CD4-positive, alpha-beta T cell treated with Interleukin-10 for 1 hour (primary cell): ENCODE measurements at places on chromosomes 11 and 22.

- DNase-seq = peak; percentile 62
Measured at GRCh38 chr11:63906585-63906984, 10.4 kb downstream of the RCOR2 start.

GRCh38 chr11:119324189-119324588 is 7.3 kb upstream of the MCAM start:
- no peak for DNase-seq

GRCh38 chr11:27839226-27839913 is 139.1 kb upstream of the BDNF start:
- no peak for DNase-seq

DNA sequence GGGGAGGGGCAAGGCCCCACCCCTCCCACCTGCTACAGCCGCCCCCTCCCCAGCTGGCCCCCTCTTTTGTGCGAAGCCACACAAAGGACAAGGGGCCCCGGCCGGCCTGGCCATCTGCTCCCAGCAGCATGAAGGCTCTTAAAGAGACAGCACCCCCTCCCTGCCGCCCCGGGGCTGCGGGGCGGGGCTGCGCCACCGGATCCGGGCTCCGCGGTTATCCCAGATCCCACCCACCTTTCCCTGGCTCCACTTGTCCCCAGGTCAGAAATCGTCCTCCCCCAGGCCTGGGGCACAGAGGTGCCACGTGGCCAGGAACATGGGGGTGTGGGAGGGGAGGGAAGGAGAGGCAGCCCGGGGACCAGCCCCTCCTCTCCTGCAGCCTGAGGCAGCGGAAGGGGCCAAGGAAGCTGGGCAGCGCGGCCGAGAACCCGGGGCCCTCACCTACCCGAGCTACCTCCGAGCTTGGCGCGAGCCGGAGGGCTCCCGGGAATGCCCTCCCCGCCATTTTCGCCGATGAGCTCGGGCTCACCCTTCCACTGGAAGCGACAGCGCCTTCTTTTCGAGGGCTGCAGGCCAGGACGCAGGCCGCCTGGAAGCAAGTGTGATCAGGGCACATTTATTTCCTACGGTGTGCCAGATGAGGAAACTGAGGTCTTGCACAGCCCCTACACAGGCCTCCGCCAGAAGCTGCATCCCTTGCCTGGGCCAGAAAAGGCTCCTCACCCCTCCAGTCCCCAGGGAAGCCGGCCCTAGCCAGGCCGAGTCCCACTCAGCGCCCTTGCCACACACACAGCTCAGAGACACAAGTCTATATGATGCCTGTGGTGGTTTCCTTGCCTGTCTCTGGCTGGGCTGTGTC is 2.5 kb upstream of the RCOR2 start:
- no peak for DNase-seq

DNA sequence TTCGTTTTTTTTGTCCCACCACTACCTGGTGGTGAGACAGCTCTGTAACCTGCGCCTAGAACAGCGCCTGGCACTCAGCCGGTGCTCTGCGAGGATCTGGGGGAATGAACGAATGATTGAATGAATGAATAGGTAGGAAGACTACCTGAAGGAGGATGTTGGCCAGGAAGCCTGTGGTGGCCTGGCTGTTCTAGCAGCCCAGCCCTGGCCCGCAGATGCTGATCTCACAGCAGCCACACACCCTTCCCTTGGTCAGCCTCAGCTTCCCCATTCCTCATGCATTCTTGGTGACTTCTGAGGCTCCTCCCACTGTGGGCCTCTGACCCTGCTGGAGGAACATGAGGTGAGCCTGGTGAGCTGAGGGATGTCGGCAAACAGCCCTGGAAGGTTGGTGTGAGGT is 3.7 kb downstream of the TRPM5 start:
- no peak for DNase-seq

- DNase-seq = no peak
Measured at GRCh38 chr11:59010708-59011107, 71.4 kb downstream of the GLYATL1 start.

GRCh38 chr11:81331611-81332235 is 1401.9 kb downstream of the FAM181B start:
- DNase-seq = no peak

DNA sequence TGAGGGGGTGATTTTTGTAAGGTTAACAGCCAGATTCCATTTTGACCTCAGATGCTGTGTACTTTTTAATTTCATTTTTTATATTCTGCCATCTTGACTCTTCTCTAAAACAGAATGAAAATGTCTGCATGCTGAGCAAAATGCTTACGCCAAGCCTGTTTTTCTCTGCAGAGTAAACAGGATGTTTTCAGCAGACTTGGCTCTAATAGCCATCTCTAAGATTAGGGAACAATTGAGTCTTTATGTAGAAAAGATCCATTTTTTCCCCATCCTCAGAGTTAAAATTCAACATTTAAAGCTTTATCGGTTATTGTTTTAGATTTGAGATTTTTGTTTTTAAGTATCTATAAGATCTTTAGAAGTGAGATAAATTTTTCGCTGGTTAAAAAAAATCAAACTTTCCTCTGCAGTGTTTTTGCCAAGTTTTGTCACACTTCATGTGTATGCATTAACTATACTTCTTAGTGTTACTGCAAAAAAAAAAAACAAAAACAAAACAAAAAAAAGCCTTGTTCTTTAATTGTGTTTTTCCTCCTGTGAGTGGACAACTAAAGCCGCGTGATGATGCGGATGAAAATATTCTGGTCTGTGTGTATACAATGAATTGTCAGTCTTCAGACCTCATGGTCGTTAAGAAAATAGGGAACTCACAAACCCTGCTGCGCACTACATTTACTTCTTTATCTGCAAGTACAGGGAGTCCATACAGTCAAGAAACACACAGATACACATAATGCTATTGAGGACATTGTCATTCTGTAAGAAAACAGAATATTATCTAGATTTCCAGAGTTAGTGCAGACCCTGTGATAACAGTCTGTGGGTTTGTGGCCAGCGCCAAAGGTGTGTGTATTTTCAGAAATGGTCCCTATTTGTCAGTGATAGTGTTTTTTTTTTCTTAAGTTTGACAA is 17.5 kb upstream of the ADSL start:
- no peak for DNase-seq

DNA sequence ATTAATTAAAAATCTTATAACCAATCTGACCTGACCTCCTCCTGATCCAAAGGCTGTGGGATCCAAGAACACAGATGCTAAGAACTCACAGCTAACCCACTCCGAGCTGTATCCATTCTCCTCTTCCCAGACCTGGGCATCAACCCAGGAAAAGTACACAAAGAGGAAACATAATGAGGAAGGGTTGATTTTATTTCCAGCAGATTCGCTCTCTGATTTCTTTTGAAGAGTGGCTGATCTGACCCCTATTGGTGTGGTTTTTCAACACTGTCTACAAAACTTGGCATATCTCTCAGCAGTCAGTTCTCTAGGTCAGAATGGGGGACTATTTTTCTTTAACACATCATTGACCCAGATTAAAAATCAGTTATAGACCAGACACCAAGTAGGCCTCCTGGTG is 201.9 kb upstream of the UBASH3B start:
- DNase-seq = no peak

GRCh38 chr11:91978747-91979146 is 245.9 kb upstream of the FAT3 start:
- DNase-seq = no peak

DNA sequence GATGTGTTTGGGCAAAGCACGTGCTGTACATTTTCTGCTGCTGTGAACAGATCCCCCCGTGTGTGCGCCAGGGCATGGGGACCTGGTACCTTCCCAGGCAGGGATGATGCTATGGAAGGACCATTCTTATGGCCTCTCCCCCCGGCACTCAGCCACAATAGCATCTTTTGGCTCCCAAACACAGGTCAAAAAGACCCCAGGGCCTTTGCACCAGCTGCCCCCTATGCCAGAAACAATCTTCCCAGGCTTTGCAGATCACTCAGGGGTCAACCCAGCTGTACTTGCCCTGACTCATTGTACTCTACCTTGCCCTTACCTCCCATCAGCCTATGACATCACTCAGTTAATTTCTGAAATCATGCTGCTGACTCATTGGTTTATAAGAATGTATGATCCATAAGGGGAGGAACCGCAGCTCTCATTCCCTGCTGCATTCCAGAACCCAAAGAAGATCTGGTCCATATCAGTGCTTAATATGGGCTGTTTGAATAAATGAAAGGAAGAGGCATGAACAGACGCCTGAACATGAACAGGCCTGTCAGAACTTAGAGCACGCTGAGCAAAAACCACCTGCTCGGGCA is 100.7 kb downstream of the CELSR1 start:
- DNase-seq = no peak

GRCh38 chr11:122210367-122210997 is 94.5 kb upstream of the BLID start:
- no peak for DNase-seq

DNA sequence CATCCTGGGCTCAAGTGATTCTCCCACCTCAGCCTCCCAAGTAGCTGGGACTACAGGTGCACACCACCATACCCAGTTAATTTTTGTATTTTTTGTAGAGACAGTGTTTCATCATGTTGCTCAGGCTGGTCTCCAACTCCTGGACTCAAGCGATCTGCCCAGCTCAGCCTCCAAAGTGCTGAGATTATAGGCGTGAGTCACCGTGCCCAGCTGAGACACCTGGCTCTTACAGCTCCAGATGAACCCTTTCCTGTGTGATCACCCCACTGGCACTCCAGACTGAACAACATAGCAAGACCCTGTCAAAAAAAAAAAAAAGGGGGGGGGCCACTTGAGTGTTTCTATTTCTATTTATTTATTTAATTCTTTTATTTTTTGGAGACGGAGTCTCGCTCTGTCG is 1.0 kb upstream of the ADSL start:
- DNase-seq = peak; percentile 44

- DNase-seq = no peak
Measured at GRCh38 chr11:1762537-1763302, 1.0 kb downstream of the CTSD start.

DNA sequence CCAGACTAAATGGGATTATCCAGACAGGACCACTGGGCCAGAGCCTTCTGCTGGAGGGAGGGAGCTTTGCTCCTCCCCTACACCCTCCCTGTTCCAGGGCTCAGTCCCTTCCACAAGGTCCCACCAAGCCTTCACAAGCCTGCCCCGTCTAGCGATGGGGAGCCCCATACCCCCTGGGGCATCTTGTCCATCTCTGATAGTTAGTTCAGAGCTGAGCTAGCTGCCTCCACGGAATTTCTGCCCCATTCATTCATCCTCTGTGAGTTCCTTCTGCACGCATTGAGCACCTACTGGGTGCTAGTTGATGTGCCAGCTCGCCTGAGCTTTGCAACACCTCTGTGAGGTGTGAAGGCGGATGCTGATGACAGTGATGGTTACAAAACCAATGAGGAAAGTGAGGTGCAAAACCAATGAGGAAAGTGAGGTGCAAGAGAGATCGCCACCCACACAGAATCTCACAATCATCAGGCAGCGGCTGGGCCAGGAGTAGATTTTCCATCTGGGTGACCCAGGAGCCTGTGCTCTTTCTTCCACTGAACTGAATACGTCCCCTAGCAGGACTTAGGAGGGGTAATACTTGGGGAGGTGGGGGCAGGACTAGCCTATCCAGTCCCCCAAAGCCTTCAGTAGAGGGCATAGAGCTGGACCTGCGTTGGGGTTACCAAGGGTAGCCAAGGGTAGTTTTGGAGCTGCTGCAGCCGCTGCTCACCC is 21.5 kb upstream of the CBX7 start:
- peak; percentile 79 for DNase-seq

DNA sequence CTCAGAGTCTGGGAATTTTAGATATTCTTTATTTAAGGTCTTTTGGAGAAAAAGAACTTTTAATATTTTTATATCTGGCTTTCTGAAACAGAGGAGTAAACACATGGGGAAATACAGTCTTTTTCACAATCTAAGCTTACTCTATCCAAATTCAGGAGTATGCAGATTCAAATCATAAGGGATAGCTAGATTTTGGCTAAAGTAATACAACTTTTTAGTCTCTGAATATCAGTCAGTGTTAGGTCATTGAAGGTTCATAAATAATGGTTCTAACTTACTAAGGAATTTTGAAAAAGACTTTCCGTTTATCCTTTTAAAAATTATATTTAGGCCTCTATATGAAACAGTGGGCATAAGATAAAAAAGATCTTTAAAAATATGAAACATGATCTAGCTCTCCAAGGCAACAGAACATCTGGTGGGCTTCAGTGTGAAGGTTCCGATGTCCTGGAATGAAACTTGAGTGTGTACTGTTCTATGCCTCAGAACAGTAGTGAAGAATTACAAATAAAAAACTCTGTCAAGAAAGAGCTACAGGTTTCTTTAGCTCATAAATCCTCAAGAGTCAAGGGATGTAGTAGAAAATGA is 165.2 kb upstream of the PDGFD start:
- DNase-seq = no peak

DNA sequence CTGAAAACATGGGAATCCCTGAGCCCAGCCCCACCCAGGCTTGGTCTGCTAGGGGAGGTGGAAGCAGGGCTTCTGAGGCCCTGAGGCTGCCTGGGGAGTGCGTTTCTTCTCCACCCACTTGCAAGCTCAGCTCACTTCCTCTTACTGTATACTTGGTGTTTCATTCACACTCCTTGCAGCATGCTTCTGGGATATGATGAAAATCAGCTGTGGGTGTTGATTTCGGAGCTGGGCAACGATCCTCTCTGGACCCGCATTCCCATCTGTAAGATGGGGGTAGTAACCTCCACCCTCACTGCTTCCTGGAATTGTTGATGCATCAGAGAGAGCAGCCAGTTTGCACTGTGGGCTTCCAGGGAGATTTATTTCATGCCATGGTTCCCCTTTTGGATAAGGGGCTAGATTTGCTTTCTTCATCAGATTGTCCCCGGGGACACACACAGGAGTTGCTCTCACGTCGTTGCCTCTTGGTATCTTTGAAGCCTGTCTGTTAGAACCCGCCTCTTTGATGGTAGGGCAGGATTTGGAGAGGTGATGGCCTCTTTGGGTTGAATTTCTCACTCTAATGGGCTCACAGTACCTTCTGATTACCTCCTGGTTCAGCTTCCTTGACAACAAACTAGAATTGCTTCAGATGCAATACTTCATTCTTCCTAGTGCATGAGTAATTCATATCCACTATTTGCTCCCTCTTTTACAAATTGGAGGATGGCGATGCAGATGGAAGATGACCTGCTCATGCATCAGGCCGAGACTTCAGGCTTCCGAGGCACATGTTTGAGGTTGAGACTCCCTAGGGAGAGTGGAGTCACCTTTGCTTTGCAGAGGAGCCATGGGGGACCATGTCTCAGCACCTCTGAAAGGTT is 40.4 kb downstream of the BCR start:
- peak; percentile 27 for DNase-seq

GRCh38 chr11:36132940-36133339 is 156.3 kb downstream of the COMMD9 start:
- no peak for DNase-seq

- DNase-seq = no peak
Measured at GRCh38 chr11:108669711-108670110, 4.8 kb downstream of the DDX10 start.

DNA sequence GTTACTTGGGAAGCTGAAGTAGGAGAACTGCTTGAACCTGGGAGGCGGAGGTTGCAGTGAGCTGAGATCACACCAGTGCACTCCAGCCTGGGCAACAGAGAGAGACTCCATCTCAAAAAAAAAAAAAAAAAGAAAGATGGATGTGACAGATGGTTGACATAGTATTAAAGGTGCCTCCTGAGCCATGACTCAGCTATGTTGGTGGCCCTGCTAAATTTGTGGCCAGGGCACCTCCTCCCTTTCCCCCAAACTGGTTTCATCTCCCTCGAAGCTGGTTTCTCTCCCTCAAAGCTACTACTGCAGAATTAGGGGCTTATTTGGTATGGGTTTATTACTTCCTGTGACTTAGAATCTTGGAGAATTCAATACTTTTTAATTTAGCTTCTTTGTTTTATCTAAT is 31.5 kb downstream of the SDHD start:
- DNase-seq = no peak
